Activated T-cell treated with anti-CD3 and anti-CD28 coated beads for 1 hour (primary cell): ENCODE measurements at places on chromosomes 6 and 20.

- no peak for DNase-seq
Measured at GRCh38 chr20:32391003-32391402, 32.9 kb downstream of the ASXL1 start.

DNA sequence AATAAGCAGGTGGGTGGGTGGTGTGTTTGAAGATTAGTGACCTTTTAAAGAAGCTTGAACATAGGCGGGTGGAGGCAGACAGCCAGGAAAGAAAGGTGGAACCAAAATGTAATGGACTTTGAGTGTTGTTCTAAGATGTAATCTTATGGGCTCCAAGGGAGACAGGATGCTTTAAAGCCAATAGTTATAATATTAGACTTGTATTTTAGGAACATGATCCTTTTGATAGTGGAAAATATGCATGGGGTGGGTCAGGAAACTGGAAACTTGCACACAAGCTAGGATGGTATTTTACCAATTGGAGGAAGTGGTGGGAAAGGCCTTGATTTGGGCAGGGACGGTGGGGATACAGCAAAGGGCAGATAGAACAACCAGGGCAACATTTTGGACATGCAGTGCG is 151.8 kb upstream of the PDE7B start:
- no peak for DNase-seq

GRCh38 chr6:32148289-32149091 is 3.2 kb downstream of the PRRT1 start:
- DNase-seq, result peak; percentile 57

DNA sequence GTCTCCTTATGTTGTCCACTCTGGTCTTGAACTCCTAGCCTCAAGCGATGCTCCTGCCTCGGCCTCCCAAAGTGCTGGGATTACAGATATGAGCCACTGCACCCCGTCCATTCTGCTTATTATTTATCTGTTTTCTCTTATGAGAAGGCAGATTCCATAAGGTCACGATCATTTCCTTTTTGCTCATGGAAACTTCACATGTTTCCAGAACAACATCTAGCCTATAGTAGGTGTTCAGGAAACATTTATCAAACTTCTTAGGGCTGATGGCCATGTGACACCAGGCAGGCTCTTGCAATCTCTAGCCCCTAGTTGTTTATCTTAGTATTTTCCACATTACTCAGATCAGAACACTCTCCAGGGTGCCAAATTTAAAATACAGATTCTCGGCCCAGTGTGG is 61.2 kb downstream of the ZFP64 start:
- no peak for DNase-seq

DNA sequence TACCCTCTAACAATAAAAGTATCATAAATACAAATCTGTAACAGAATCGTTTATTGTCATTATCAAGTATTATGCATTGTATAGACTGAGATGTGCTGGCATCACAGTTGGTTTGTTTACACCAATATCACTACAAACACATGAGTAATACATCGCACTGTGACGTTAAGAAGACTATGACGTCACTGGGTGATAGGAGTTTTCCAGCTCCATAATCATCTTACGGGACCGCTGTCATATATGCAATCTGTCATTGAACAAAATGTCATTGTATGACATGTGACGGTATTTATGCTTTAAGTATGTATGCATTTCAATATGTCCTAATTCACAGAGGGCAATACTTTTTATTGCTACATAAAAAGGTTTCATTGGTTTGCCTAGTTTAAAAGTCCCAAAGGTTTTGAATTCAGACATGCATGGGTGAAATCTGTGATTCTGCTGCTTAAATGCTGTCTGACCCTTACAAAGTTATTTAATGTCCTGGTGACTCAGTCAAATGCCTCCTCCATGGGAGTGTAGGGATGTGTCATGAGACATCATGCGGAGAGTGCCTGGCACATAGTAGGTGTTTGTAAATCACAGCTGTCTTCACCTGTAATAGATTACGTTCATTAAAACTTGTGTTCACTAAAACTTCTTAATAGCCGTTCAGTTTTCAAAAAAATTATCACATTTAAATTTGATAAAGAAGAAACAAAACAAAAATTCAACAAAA is 160.7 kb upstream of the PDE10A start:
- no peak for DNase-seq

- DNase-seq, result no peak
Measured at GRCh38 chr20:38799203-38799602, 6.3 kb upstream of the PPP1R16B start.

GRCh38 chr6:24859608-24860200 is 61.0 kb upstream of the ARMH2 start:
- no peak for DNase-seq

GRCh38 chr6:167329014-167329413 is 4.1 kb downstream of the TTLL2 start:
- DNase-seq, result no peak

- no peak for DNase-seq
Measured at GRCh38 chr20:40134176-40134575, 554.9 kb downstream of the MAFB start.
